ENCODE measurements at places on chromosomes 1 and 21. TPM values are rescaled to one million over a fixed set of nuclear protein-coding genes. Genes with fewer than 3 reads are reported as not detected.

The NBPF4 gene
- total RNA-seq = not detected

The DMRTA2 gene
- not detected for total RNA-seq

The SELENON gene
- total RNA-seq = 166 TPM

DNA sequence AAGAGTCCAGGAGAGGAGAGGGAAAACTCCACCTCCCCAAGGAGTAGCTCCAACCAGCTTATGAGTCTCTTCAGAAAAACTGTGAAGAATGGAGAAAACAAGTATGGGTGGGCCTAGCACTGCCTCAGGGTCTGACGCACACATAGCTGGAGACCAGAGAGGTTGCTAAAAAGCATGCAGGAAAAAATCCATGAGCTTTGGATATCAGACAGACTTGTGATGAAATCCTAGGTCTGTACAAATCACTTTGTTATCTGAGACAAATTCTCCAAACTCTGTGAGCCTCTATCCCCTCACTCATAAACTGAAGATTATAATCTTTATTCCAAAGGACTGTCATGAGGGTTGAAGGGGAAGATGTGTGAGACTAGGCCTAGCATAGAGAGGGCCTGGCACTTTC lies 141.5 kb upstream of the FGGY start:
- no peak overlapping the region for H3K27ac ChIP-seq
- no peak overlapping the region for H3K4me3 ChIP-seq
- no peak for DNase-seq
- H3K36me3 ChIP-seq = no peaks in the 10 kb centered on the region
- H3K4me1 ChIP-seq = peaks cover 26% of the 10 kb centered on the region

DNA sequence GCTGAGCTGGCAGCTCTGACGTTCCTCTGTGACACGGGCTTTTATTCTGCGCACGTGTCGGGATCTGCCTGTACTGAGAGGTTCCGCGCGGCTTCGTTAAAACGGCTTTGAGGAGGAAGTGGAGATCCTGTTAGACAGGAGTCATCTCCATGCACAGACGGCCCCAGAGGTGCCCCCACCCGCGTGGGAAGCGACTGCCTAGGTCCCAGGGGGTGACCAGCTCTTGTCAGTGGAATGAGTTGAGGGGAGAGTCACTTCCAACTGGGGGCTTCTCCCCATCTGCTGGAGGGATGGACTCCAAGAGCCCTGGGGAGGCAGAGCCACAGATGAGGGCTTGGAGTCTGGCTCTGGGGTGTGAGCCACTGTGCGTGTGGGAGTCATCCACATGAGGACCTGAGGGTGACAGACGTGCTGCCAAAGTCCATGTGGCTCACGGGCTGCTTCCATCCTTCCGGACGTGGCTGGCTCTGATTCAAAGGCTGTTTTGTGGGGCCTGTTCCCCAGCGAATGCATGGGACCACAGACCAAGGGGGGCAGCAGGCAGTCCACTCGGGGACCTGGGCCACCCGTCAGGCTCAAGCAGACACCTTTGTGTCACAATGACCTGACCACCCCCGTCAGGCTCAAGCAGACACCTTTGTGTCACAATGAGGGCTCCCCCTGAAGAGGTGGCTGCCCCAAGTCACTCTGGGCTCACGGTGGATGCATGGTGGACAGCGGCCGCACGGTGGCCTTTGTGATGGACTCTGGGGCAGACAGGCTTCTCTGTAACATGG lies 26.8 kb downstream of the PTTG1IP start:
- DNase-seq = no peak
- H3K4me3 ChIP-seq = no peak overlapping the region
- peaks cover 16% of the 10 kb centered on the region for H3K4me1 ChIP-seq
- H3K36me3 ChIP-seq = peaks cover 22% of the 10 kb centered on the region
- H3K27me3 ChIP-seq = peaks cover 4% of the 10 kb centered on the region

DNA sequence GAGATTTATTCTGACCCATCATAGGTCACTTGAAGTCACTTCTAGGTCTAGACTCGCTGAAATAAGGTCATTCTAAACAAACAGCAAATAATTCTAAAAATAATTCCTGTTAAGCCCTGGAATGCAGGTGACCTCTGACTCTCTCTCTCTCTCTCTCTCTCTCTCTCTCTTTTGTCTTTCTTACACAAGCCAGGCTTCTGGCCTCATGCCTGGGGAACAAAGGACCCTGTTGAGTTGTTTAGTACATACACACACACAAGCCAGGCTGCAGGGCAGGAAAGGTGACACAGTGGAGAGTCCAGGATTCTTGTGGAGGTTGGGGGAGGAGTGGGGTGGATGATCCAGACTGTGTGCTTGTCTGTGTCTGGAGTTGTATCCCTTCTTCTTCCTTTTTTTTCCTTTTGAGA lies 4.0 kb upstream of the MEX3A start:
- H3K27me3 ChIP-seq = no peaks in the 10 kb centered on the region
- H3K4me1 ChIP-seq = peaks cover 15% of the 10 kb centered on the region
- H3K27ac ChIP-seq = peak overlapping the region; percentile 63
- H3K4me3 ChIP-seq = no peak overlapping the region
- no peaks in the 10 kb centered on the region for H3K36me3 ChIP-seq

- H3K27ac ChIP-seq = no peak overlapping the region
- H3K27me3 ChIP-seq = no peaks in the 10 kb centered on the region
- peaks cover 65% of the 10 kb centered on the region for H3K36me3 ChIP-seq
- DNase-seq = no peak
These were observed 56.5 kb upstream of the BMP8A start for GRCh38 chr1:39434797-39435395.

GRCh38 chr1:201128476-201128875 lies 1.5 kb upstream of the ASCL5 start:
- H3K36me3 ChIP-seq = no peaks in the 10 kb centered on the region
- no peak for DNase-seq
- no peaks in the 10 kb centered on the region for H3K4me1 ChIP-seq
- peaks cover 15% of the 10 kb centered on the region for H3K27me3 ChIP-seq

Data from endothelial cell of umbilical vein (primary cell).